ENCODE measurements at places on chromosomes 1 and 21.
A peak's percentile ranks its signal among the peaks of the same experiment; 100 is the strongest.

GRCh38 chr1:193457676-193458075, 271.3 kb upstream of the B3GALT2 start:
- no peak for DNase-seq

GRCh38 chr1:3453203-3453761, 1.2 kb upstream of the ARHGEF16 start:
- DNase-seq = peak; percentile 55

DNA sequence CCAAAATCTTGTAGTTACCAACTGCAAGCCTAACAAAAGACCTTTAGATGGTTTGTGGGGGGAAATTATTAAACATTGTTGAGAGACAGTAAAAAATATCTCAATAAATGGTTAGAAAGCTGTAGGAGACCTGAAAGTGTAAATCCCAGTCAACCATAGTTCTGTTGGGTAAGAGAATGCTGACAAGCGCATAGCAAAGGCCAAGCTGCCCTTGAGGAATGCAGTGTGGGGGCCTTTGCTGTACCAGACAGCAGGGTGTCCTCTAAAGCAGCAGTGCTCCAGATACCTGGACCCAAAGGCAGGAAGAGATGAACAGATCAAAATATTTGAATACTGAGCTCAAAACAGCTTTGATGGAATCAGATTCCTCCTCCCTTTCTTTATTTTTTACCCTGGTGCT, 54.6 kb downstream of the OBSCN start:
- DNase-seq = no peak

GRCh38 chr1:89771991-89772560, 48.8 kb upstream of the LRRC8D start:
- DNase-seq = no peak

- no peak for DNase-seq
These were observed 594 bp downstream of the LUZP1 start for GRCh38 chr1:23168079-23168444.

DNA sequence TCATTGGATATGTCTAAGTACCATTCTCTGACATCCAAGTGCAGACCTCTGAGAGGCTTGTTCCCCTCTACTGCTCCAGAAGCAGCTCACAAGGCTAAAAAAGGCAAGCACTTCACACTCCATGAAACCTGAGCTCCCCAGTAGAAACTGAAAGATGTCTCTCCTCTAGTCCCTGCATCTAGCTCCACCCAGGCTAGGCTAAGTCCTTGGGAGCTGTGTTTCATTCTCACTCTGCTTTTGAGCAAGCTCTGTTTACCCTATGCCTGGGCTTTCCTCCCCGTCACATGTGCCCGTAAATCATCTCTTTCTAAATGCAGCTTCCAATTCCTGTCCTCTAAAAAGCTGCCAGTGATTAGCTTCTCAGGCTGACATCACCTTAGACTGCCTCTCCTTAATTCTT, 39.0 kb downstream of the LRRC71 start:
- DNase-seq = no peak

DNA sequence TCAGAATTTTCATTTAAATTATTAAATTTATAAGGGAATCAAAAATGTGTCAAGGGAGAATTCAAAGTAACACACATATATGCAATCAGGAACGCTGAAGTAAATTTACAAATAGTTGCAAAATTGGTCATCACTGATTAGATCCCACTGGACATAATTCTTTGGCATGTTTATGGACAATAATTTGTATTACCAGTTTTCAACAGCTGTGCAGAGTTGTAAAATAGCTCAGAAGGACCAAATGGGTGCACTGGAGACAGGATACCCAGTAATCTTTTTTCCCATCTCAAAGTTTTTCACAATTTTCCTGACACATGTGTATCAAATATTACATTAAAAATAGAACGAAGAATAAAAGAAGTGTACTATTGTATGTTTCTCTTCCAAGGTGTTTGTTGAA, 4.1 kb upstream of the ANGPTL1 start:
- no peak for DNase-seq

- DNase-seq = no peak
These were observed 69.5 kb downstream of the GADD45A start for GRCh38 chr1:67754526-67754920.
